NCI-H1105 (cell line): ENCODE measurements at places on chromosomes 1 and 21.
A peak's percentile ranks its signal among the peaks of the same experiment; 100 is the strongest.

DNA sequence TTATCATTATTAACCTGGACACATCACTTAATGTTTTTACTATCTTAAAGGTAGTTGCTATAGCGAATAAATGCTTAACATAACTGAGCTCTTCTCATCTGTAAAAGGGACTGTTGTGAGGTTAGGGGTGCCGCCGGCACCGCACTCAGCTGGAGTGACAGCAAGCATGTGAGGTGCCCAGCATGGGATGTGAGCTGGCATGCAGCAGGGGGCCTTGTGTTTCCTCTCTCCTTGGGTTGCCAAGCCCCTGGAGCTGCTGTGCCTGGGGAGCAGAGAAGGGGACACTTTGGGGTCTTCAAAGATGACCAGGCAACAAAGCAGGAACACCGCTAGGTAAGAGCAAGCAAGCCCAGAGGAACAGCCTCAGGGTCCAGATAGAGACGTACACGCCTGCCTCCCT, 2.1 kb upstream of the ZC3H12A start:
- no peak for DNase-seq

DNA sequence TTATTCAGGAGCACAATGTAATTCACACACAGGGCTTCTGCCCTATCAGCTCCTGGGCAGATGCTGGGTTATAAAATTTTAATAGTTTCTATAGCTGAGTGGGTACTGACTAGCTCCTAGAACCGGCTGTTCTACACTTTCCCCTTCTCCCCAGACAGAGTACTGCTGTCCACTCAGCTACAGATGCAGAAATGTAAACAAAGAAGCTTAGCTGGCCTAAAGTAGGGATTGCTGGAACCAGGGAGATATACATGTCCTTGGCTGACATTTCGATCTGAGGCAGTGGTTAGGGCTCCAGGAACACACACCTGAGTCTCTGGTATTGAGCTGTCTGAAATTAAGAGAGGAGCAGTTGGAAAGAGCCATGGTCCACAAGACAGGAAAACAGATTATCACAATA, 211.5 kb upstream of the USP24 start:
- no peak for DNase-seq

DNA sequence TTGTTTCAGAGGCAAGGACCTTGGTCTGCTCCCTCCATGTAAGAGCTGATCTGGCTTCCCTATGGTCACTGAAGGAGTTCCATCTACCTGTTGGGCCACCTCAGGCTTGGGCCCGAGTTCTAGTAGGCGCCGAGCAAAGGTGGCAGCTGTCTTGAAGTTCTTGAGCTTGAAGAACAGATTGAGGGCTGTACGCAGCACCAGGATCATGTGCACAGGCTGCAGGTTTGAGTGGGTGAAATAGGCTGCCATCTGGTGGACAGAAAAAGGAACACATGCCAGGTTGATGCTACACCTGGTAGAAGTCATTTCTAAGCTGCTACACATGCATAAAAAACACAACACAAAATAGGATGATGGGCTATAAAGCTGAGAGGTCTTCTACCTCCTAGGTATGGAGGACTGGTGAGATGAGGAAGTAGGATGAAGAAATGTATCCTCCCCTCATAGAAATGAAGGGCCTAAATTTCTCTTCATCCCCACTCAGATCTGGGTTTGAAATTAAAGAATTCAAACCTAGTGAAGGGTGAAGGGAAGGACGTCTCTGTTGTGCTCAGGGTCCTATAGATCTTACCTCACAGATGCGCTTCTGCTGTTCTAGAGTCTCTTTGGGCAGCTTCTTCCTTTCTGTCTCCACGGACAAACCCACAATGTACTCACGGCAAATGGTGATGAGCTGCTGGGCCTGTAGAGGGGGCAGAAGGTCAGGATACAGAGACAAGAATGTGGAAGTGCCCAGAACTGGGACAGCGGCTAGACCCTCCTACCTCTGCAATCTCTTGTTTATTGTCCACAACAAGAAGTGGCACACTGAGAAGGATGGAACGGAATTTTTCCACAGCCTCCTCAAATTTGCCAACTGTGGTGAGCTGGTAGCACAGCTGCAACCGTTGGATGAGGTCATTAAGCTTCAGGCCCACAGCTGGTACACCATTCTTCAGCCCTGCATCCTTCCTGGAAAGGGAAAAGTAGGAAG, 6.6 kb upstream of the PEX19 start:
- peak; percentile 60 for DNase-seq

DNA sequence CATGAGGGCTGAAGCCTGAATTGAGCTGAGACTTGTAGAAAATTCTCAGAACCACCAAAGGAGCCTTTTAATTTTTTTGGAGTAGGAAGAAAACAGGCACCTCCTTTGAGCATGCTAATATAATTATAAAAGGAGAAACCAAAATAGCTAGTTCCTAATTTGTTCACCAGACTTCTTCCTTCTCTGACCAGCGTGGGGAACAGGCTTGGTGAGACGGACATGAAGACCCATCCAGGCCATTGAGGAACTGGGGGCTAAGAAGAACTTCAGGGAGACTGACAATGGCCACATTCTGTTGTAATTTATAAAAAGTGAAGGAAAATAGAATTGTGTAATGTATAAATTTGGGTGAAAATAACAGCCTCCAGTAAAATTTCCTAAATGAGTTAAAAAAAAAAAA, 62.6 kb downstream of the MAN1C1 start:
- no peak for DNase-seq

DNA sequence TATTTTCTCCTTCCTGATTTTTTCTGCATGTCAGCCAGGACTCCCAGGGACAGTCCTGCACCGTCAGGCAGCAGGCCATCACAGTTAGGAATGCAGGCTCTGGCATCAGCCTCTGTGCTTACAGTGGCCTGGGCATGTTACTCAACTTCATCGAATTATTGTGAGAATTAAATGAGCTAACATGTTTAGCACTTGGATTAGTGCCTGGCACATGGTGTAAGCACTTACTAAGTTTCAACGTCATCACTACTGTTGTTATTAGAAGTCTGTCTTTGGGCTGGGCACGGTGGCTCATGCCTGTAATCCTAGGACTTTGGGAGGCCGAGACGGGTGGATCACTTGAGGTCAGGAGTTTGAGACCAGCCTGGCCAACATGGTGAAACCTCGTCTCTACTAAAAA, 45.1 kb downstream of the SCCPDH start:
- DNase-seq, result no peak

GRCh38 chr1:186102107-186102506, 272.9 kb downstream of the TPR start:
- DNase-seq, result no peak

- peak; percentile 18 for DNase-seq
Observed at GRCh38 chr1:200894712-200895442, at the start of gene INAVA. INAVA (plus strand) TSS chr1:200894900; CDS start chr1:200898401, 3,501 bp downstream.

DNA sequence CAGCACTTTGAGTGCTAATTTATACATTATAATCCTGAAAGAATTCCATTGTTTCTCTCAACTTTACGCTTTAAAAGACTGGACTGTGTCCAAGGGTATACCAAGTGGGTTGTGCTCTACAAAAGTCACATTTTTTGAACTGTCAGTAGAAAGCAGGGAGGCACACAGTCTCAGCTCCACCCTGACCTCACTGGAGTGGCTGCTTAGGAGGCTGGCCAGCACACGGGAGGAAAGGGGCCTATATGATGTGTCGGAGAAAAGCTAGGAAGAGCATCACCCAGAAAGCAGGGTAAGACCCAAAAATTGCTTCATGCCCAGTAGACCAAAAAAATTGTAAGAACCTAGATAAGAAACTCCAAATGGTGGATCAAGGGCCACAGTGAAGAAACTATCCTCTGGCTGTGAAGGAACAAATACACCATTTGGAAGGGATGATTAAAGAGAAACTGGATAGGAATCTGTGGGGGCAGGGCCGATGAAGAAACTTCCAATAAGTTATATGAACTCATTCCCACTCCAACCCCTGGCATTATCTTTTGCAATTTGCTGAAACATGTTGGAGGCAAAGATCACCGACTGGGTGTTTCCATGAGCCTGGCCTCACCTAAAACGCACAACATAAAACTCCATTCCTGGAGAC, 1.9 kb downstream of the S100A10 start:
- no peak for DNase-seq

GRCh38 chr1:174247472-174247871, 88.2 kb downstream of the RABGAP1L start:
- DNase-seq, result no peak

- DNase-seq, result no peak
Observed at GRCh38 chr1:242754125-242754524, 229.6 kb upstream of the PLD5 start.

DNA sequence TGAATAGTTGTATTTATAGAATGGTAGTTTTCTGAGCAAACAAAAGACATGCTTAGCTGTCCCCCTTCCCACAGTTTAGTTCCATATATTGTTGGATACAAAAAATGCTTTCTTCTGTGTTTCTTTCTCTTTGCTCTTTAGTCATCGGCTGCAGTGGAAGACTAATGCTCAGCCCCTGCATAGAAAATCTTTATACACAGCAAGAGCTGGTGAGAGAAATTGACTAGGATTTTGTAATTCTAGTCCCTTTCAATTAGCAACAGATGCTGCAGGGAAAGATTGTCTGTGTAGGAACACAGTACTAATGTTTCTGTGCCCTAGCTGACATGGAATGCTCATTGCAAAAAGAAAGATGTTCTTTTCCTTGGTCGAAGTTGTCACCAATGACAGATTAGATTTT, 200.9 kb downstream of the RPS6KC1 start:
- DNase-seq, result no peak

DNA sequence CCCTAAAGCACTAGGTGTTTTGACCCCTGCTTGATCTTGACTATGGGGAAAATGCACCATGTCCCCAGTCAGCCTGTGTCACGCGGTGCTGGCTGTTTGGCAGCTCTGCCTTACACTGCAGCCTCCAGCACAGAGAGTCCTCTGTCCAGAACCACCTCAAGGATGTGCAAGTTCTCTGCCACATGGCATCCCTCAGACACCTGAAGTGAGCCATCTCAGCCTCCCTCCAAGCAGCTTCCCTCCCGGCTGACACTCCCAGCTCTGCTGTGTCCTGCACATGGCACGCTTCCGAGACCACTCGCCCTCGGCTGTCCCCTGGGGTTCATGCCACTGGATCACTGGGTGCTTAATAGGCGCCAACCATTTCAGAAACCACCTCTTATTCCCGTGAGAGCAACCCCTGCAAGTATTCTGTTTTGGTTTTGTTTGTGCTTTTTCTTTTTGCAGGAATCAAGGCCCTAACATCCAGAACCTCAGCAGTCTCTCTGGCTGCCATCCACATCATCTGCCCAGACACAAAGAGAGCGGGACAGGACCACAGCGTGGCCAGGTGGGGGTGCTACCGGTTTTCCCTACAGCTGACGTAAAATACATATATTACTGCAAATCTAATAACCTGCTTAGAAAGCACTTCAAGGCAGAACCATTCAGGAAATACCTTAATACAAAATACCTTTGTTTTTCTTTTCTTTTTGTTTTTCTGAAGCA, 45.7 kb downstream of the CAPZB start:
- DNase-seq, result peak; percentile 22

GRCh38 chr1:16926491-16927073, 4.9 kb downstream of the CROCC start:
- DNase-seq, result no peak

DNA sequence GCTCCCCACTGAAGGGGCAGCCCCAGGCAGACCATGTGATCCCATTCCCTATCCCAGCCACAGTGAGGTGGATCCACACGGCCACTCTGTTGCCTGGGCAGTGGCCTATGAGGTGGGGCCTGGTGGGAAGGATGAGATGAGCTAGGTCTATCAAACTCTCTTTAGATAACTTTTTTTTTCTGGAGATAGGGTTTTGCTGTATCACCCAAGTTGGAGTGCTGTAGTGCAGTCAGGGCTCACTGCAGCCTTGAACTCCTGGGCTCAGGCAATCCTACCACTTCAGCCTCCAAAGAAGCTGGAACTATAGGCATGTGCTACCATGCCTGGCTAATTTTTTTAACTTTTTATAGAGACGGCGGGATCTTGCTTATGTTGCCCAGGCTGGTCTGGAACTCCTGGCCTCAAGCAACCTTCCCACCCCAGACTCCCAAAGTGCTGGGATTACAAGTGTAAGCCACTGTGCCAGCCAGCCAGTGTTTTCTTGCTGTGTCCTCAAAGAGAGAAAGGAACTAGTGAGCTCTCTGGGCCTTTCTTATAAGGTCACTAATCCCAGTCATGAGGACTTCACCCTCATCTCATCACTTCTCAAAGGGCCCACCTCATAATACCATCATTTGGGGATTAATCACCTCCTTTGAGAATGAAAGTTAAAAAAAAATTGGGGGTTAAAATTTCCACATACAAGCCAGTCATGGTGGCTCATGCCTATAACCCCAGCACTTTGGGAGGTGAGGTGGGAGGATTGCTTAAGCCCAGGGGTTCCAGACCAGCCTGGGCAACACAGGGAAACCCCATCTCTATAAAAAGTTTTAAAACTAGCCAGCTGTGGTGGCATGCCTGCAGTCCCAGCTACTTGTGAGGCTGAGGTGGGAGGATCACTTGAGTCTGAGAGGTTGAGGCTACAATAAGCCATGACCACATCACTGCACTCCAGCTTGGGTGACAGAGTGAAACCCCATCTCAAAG, 36.6 kb downstream of the H3-3A start:
- DNase-seq, result no peak

DNA sequence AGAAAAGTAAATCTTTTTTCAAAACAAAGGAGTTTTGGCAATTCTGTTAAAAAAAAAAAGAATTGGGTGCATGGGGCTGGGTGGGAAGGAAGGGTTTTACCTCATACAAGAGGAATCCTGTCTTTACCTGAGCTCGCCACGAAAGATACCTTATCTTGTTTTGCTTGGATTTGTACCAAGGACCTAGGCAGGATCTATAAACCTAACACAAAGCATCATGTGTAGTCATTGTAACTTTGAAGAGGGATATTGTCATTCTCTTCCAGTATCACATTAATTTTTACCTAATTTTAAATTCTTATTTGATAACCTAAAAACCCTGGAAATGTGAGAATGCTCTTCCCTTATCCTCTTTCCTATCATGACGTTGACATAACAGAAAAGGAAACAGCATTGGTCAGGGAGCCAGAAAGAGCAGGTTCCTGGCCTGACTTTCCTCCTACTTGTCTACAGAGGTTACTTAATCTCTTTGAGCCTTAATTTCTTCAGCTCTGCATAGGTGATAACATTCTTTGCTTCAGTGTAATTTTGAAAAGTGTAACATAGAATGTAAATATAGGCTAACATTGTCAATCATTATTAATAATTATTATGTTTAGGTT, 4.0 kb upstream of the LAMC1 start:
- DNase-seq, result no peak

- no peak for DNase-seq
Observed at GRCh38 chr1:234504969-234505768, 26.2 kb upstream of the TARBP1 start.

GRCh38 chr1:209256766-209257350, 326.7 kb upstream of the CAMK1G start:
- DNase-seq, result no peak

GRCh38 chr21:46151261-46151988, 4.0 kb downstream of the FTCD start:
- no peak for DNase-seq

- no peak for DNase-seq
Observed at GRCh38 chr21:18129526-18129925, 115.1 kb upstream of the CHODL start.
